ENCODE measurements at places on chromosomes 11 and 22.

DNA sequence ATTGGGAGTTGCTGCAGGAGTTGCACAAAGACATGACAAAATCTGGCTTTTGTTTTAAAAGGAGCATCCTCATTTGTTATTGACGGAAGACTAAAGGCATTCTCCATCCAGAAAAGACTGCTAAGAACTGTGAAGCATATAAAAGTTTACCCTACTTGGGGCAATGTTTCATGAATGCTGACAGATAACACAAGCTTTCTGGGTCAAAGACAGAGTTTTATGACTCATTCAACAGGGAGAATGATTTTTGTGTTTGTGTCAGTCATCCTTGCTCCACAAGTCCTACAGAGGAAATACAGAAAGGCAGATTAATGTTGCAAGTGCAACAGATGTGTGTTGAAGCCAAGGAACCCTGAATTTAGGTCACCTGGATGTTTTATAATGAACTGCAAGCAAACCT, 2.5 kb downstream of the GLYATL1 start:
- no peak for DNase-seq

DNA sequence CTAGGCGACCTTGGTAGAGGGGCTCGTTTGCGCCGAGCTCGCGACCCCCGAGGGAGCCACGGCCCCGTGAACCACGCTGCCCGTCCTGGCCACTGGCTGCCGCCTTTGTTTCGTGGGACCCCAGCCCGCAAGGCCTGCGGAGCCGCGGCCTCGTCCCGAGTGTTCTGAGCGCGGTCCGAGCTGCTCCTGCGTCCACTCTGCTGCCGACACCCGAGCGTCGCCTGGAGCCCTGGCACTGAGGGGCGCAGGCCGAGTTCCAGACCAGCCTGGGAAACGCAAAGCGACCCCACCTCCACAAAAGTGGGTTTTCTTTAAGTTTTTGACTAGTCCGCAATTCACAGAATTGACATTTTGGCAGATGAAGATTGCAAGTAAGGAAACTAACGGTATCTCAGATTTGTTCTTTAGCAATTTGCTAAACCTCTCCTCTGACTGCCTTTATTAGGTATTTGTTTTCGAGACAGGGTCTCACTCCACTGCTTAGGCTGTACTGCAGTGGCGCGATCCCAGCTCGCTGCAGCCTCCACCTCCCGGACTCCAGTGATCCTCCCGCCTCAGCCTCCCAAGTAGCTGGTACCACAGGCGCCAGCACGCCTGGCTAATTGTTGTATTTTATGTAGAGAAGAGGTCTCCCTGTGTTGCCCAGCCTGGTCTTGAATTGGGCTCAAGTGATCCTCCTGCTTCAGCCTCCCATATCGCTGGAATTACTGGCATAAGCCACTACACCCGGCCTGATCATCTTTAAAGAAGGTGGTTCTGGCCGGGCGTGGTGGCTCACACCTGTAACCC, 879 bp upstream of the RNH1 start:
- no peak for DNase-seq

DNA sequence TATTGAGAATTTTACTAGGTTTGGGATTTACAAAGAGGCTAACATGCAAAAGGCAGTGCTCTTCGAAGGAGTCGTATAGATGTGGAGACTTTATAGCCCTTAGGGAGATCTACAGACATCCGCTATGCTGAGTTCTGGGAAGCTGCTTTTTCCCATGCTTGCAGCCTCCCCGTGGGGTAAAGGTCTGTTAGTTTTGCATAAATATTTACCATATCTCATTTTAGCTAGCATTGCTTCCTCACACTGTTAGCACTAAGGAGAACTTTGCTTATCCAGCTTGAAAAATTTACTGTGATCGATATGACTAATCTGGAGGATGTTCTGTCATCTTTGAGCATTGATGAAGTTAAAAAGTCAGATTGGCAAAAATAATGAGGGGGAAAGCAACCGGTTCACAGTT, 18.6 kb downstream of the ARHGEF12 start:
- DNase-seq, result no peak

- no peak for DNase-seq
These were observed 36.3 kb upstream of the TIMP3 start for GRCh38 chr22:32765132-32765618.

DNA sequence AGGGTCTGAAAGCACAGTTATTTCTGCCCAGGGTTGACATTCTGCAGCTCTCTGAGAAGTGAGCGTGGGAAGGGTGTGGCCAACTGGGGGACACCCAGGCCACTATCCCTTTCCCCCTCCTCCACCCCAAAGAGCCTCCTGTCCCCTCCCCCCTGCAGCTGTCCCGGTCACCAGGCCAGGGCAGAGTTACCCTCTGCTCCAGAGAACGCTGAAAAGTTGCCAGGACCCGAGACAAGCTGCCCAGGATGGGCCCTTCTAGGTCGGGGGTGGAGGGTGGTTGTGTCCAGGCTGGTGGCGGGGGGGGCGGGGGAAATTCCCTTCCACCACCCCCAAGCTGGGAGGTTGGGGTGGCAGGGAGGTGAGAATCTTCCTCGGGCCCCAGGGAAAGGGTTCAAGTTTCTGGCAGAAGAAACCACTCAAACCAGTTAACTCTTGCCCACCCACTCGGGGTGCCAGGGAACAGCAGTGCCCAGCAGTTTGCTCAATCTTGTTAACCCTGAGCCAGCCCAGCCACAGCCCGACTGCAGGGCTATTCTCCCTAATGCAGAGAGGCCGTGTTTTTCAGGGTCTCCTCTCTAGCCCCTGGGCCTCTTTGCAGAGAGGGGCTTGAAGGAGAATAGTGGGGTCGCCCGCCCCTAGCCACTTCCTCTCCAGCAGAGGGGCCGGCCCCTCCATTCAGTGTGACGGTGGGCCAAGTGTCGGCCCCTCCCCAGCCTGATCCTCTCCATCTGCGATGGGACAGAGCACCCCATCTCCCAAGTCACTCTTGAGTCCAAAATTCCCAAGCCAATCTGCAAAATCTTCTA, 697 bp downstream of the LGALS1 start:
- peak; percentile 82 for DNase-seq

DNA sequence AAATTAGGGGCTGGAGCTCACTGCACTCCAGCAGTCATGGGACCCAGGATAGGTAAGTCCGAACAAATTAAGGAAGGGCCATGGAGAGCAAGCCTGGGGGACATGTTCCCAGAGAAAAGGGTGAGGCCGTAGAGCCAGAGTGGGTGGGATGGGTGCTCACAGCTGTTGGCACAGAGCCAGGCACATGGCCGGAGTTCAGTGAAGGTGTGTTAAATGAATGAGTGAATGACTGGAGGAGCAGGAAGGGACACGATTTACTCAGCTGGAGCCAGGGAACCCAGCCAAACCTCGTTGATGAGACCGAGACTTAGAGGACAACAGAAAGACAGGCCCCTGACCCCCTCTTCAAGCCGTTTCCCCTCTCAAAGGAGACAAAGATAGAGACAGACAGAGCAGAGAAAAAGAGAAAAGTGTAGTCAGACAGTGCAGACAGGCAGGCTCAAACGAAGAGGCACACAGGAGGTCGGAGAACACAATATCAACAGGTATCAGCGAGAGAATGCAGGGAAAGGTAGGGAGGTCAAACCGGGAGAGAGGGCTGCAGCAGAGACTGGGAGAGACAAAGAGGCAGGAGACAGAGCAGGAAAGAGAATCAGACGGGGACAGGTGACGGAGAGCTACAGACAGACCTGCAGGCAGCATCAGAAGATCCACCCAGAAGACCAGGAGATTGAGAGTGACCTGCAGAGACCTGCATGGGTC, 590 bp downstream of the SLCO2B1 start:
- DNase-seq, result no peak

GRCh38 chr11:15903246-15903645, 453.1 kb downstream of the SOX6 start:
- no peak for DNase-seq

- no peak for DNase-seq
These were observed 54.5 kb downstream of the TRIM44 start for GRCh38 chr11:35717043-35717442.

GRCh38 chr22:42901790-42902508, 44.9 kb upstream of the ARFGAP3 start:
- no peak for DNase-seq

- DNase-seq, result no peak
These were observed 2.9 kb downstream of the MICAL2 start for GRCh38 chr11:12113294-12113693.

DNA sequence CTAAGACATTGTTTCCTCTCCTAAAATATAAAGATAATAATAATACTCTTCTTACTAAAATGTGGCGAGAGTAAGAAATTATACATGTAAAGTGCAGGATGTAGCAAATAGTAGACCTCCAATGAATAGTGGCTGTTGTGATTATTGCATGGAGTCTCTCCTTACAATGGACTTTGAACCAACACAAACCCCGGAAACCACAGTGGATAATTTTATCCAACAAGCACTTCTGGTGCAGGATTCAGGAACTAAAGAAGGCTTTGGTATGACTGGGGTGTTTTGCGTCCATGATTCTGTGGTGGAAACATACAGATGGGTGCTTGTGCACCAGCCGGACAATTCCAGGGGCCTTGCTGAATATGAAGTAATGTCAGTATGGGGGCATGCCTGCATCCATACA, 146.4 kb upstream of the UBASH3B start:
- DNase-seq, result no peak

GRCh38 chr22:26923531-26923930, 266.1 kb downstream of the MIAT start:
- no peak for DNase-seq

DNA sequence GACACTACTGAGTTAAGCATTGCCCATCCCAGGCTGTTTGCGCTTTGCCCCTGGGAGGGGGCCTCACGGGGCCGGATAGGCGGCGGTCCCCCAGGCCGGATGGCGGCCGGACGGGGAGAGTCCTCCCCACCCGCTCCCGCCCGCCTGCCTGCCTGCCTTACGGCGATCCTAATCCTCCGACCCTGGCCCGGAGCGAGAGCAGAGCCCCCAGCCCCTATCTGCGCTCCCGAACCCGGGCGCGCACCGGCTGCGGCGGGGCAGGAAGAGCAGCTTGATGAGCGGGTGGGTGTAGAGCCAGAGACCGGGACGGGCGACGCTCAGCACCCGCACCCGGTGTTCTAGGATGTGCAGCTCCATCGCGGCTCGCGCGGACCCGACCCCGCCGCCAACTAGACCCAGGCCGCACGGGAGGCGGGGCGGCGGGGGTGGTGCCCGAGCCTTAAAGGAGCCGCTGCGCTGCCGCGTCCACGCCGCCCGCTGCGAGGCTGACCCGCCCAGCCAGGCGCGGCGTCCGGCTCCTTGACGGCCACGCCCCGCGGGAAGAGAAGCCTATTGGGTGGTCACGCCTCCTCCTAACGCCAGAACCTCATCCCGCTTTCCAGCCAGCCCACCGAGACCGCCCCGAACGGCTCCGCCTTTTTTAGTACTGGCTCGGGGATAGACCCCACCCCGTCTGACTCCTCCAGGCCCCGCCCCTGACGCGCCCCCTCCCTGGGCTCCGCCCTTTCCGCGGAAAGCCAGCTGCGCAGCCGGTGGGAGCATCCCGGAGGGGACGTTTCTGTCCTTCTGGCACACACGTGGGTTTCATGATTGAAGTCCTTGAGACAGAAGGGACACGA, at the start of gene CASTOR1:
Gene CASTOR1 (minus strand): TSS at position 365 of the 839 bp plus-strand sequence. CDS start 8 bp downstream, at position 357.
- peak; percentile 99 for DNase-seq

DNA sequence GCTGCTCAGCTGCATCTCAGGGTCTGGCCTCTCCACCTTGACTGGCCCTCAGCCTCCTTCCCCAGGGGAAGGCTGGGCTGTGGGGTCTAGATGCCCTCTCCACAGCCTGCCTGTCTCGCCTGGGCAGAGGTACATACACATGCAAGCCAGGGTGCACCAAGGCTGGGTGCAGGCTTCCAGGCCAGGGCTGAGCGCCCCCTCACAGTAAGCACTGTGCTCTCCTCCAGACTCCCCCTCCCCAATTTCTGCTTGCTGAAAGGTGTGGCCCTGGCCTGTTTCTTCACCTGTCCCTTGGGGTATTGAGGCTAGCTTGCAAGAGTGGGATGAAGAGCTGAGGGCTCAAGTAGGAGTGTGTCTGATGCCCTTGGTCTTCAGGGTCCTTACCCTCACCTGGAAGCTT, 22.5 kb downstream of the RELT start:
- no peak for DNase-seq

DNA sequence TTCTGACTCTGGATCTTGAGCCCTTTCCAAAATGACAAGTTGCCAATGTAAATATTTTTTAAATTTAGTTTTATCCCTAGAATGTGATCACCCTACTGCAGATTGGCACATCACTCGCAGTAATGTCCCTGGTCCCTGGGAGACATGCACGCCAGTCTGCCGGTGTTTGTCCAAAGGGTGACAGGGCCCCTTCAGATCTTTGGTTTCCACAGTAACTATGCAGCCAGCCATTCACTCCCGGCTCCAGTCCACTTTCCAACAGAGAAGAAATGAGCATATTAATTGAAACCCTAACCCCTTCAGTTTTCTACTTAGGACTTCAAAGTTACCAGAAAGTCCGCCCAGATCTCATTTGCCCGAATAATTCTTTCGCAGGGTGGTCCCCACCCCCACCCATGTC, 25.8 kb upstream of the RASSF10 start:
- no peak for DNase-seq

DNA sequence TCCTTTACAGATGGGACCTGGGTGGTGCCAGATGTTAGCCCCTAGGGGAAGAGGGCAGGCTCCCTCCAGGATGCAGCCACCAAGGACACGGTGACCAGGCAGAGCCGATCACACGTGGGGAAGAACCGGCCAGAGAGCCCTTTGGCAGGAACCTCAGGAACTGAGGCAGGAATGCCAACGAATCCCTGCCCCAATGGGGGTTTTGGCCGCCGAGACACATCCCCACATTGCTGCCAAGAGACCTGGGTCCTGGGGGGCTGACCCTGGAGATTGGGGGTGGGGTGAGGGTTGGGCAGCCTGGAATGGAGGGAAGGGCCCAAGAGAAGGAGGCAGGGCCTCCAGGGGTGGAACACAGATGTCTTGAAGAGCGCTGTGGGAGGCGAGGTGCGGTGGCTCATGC, 28.7 kb upstream of the LMO1 start:
- no peak for DNase-seq

GRCh38 chr22:30843245-30843644, 125.3 kb downstream of the MORC2 start:
- no peak for DNase-seq

DNA sequence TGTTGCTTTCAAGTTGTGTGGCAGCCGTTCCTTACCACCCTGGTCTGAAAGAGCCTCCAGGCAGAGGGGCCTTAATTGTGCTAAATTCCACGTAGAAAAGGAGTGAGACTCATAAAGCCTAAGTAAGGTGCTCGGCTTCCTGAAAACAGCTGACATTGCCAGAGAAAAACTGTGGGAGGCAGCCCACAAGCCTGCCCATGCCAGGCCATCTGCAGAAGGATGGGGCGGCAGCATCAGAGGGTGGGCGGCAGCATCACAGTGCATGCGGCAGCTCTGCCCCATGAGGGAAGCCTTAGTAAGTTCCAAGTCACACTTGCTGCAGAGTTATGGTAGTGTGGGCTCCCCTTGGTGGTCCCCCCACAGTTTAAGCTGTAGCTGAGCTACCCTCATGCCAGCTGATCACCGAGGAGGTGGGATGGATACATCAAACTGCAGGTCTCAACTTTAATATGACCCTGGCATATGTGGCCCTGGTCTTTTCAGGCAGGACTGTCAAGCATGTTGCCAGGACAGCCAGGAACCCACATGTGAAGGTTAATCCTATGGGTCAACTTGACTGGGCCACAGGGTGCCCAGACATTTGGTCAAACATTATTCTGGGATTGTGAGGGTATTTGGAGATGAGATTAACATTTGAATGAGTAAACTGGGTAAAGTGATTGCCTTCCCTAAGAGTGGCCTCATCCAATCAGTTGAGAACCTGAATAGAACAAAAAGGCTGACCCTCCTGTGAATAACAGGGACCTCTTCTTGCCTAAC, 3.1 kb upstream of the EIF3F start:
- no peak for DNase-seq

Measured in sciatic nerve (tissue), 2 donors.